ENCODE measurements at places on chromosomes 2 and 18.

DNA sequence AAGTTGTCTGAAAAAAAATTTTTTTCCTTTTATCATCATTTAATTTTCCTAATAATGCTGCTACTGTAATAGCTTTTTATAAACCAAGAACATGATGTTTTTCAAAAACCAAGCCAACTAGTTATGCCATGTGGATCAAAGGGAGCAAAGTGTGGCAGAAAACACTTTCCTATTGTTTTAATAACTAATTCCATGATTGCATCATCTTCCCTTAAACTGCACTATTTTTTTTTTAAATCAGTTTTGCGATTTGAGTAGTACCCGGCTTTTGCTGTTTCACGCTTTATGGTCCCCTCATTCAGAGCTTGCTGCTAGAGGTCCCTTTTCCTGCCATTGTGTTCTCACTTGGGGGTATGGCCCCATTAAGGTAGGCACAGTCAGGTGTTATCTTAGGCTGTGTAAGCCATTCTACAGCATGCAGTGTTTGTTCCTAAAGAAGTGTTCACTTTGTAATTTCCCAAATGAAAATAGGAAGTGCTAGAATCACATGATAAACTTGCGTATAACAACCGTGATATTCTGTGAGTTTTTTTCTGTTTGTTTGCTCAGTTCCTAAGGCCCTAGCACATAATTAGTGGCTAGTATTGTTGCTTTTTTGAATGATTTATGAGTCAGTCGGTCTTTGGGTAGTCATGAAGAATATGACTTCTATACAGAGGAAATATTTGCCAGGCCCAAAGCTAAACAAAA, 225.8 kb downstream of the PTGR3 start:
- DNase-seq, result no peak

- DNase-seq, result no peak
Observed at GRCh38 chr18:7301094-7301493, 70.2 kb downstream of the LRRC30 start.

GRCh38 chr2:43537137-43537536, 58.7 kb downstream of the THADA start:
- DNase-seq, result no peak

DNA sequence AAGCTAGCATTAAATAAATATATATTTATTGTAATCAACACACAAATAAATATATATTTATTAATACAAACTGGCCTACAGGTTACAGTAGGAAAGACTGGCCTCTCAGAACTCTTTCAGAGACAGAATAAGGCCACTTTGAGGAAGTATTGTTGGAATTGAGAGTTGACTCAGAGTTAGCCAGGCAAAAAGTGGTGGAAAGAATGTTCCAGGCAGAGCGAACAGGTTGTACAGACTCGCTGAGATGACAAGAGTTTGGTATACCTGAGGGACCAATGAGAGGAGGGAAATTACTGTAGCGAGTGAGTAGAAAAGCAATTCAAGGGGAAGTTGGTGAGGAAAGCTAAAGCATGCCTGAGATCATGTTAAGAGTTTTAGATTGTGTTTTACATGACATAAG, 19.0 kb upstream of the XDH start:
- DNase-seq, result no peak

DNA sequence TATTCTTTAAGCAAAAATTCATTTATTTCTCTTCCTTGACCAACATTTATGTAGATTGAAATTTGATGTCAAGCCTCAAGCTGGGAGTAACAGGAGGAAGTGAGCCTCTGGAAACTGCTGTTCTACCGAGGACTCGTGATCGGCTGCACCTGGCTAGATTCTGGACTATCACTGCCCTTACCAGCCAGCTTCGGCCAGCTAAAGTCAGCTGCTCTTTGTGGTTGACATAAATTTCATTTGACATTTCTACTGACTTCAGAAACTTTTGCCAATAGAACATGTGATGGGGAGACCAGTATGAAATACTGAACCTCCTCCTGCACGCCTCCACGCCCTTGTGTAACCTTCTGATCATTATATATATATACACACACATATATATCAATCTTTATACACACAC, 74.2 kb upstream of the RGPD5 start:
- no peak for DNase-seq

DNA sequence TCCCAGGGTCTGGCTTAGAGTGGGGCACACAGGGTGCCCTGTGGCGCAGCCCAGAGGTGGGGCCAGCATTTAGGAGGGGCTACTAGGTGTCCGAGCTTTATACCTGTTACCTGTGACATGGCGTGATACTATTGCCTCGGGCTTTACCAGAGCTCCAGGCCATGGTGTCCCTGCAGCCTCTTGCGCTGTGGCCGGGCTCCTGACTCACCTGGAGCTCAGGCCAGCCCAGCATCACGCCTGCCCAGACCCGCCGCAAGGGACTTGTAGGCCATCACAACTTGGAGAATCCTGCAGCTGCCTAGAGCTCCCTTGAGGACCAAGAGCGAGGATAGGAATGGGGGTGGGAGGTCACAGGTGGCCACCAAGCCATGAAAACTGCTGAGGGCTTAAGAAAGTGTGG, 8.0 kb downstream of the INHBB start:
- DNase-seq, result no peak

GRCh38 chr2:155755481-155755880, 577.0 kb downstream of the NR4A2 start:
- no peak for DNase-seq

- no peak for DNase-seq
Observed at GRCh38 chr2:11458753-11459152, 7.2 kb downstream of the E2F6 start.

GRCh38 chr2:138312061-138312460, 189.5 kb upstream of the SPOPL start:
- no peak for DNase-seq

DNA sequence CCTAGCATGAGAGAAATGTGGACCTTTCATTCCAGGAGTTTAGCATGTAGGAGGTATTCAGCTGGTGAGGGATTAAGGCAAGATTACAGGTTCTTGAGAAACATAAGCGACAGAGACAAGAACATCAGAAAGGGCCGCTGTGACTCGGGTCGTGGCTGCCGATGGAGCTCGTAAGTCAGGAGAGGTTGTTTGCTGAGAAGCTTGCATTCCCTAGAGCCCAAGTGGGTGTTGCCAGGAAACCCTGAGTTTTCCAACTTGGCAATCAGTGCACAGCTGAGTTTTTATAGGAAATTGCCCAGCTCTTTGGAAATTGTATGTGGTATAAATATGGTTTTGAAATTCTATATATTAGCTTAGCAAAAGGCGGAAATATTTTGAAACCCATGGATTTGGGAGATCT, 46.4 kb upstream of the CYP1B1 start:
- no peak for DNase-seq

DNA sequence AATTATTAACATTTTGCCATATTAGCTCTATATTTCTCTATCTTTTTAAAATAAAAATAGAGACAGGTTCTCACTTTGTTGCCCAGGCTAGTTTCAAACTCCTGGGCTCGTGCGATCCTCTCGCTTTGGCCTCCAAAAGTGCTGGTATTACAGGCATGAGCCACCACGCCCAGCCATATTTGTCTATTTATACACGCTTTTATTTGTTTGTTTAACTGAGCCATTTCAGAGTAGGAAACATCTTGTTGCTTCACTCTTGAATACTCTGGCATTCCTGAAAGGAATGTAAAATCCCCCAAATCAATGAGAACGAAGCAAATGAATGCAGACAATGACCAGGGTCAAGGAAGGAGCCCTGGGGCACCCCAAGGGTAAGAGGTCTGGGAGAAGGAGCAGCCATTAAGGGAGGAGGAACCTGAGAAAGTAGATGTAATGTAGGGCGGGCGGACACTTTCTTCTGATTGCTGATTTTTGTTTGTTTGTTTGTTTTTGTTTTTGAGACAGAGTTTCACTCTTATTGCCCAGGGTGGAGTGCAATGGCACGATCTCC, 31.7 kb upstream of the RAB1A start:
- DNase-seq, result no peak

DNA sequence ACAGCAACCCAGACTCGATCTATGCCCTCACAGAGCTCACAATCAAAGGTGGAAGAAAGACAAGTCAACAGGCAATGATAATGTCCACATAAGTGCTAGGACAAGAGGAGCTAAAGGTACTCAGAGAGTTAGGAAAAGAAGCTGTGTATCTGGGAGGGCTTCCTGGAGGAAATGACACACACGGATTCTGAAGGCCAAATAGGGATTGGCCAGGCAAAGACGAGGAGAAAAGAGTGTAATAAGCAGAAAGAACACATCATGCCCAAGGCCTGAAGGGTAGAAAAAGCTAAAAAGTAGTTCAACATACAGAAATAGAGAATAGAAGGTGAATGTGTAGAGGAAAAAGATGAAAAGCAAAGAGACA, 36.1 kb downstream of the VIT start:
- DNase-seq, result no peak

- no peak for DNase-seq
Observed at GRCh38 chr2:223580951-223581350, 21.2 kb downstream of the SCG2 start.

DNA sequence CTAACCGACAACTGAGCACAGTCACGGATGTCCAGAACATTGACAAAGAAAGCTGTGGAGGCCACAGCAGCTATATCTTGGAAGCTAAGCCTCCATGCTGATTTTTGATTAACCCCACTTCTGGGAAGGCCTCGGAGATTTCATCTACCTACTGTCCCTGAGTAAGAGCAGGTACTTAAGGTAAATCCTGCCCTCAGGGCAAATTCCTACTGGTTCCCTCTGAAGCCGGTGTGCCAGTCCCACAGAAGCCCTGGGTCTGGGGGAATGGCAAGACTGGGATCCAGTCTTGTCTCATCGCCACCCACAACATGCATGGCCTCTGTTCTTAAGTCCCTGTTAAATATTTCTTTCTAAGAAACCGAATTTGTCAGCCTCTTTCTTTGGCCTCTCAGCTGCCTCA, 18.7 kb downstream of the PER2 start:
- no peak for DNase-seq

GRCh38 chr2:15950088-15950952, 10.0 kb downstream of the MYCN start:
- no peak for DNase-seq

- no peak for DNase-seq
Observed at GRCh38 chr2:142944721-142945120, 67.3 kb downstream of the KYNU start.

DNA sequence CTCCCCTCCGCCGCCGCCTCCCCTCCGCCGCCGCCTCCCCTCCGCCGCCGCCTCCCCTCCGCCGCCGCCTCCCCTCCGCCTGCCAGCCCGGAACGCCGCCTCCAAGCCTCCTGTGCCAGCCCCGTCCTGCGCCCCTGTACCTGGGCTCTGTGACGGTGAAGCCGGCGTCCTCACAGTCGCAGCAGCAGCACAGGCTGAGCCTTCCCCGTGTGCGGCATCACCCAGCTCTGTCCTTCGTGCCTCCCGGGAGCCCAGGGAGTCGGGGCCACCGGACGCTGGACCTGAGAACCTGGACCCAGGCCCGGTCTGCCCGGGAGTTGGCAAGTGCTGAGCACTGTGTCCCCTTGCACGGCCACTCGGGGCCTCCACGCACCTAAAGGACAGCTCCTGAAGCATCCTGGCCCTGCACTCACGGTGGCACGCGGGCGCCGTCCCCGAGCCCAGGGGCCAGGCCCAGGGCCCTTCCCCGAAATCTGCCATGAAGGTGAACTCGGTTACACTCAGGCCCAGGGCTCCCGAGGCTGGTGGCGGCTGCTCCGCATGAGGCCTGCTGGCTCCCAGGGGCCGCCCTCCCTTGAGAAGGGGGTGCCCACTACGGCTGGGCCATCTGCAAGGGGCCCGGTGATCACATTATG, 32.9 kb downstream of the RTP5 start:
- DNase-seq, result no peak

DNA sequence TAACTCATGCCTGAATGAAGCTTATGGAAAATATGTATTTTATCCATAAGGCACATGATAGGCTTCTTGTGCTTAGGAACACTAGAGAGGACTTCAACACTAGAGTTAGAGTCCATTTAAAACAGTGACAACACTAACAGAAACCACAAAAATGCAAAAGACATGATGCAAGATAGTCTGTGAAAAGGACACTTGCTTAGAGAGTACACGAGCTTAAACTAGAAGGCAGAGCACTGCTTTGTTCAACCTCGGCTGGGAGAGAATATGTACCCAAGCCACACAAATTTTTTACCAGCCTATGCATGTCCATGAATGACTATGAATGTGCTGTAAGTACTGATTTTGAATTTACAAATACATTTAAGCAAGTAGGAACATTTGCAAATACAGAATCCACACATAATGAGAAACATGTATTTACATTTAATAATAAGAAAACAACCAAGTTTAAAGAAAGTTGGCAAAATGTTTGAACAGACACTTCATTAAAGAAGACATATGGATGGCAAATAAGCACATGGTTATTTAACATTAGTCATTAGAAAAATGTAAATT, 130.6 kb downstream of the SPOPL start:
- DNase-seq, result no peak

DNA sequence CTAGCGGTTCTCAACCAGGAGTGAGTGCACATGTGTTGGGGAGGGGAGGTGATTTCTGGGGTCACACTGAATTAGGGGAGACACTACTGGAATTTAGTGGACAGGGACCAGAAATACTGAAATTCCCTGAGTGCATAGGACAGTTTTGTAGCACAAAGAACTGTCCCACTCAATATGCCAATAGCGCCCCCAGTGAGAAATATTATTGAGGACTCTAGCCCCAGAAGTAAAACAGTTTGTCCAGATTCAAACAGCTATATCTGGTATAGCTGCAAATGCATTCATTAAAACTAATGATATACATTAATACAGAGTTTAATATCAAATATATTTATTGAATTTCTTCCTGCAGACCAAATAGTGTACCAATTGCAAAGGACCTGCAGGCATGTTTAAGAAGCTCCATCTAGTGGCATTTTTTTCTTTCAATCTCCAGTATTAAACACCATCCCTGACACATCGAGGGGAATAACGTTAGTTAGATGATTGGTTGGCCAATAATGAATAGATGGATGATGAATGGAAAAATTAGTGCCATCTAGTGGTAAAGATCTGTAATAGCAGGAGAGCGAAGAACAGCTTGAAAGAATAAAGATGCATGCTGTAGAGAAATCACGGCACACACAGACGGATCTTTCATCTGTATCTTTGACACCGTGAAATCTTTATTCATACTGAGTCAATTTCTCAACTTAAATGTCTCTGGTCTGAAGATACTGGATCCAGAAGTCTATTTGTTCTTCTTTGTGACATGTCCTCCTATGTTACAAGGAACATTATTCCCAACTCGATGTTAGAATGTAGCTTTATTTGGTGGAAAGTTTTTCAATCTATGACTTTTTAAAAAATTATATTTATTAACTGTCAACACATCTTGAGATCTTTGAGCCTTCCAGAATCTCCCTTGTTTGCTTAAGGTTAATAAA, 62.5 kb downstream of the DHRS9 start:
- DNase-seq, result no peak

DNA sequence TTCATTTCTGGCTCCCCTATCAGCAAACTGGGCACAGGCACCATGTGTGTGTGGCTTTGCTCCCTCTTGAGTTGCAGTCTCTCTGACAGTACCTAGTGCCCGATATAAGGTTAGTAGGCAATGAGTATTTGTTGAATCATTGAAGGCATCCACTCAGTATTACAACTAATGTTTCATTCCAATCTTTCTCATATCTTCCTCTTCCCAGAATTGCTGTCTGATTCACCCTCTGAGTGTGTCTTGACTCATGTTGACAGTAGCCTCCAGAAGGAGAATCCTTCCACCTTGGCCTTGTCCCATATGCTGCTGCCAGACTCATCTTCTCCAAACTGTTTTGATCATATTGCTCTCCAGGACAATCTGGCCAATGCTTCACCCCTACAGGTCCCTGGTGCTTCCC, 202.5 kb downstream of the LRRTM1 start:
- DNase-seq, result no peak

Measured in stimulated activated CD8-positive, alpha-beta memory T cell treated with anti-CD3 and anti-CD28 coated beads, Interleukin-4, amount 100 ng/mL, for 1 hour (primary cell).